ENCODE measurements at places on chromosomes 11 and 22.

GRCh38 chr11:19747634-19748033 lies 35.0 kb downstream of the NAV2 start:
- DNase-seq: no peak

DNA sequence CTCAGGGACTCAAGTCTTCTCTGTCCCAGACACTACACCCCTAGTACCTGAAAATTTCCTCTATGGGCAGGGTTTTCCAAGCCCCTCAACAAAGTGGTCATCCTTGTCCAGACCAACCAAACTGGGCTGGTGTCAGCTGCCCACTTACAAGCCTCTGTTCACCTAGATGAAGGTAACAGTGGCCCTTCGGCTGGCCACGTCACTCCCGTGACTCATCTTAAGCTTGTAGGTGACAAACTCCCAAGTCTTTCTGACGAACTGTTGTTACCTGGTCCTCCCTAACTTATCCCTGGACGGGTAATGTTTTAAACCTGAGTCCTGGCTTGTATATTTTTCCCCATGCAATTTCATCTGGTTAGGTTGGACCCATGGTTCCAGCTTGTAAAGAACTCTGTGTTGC lies 4.7 kb downstream of the CXCR5 start:
- no peak for DNase-seq

DNA sequence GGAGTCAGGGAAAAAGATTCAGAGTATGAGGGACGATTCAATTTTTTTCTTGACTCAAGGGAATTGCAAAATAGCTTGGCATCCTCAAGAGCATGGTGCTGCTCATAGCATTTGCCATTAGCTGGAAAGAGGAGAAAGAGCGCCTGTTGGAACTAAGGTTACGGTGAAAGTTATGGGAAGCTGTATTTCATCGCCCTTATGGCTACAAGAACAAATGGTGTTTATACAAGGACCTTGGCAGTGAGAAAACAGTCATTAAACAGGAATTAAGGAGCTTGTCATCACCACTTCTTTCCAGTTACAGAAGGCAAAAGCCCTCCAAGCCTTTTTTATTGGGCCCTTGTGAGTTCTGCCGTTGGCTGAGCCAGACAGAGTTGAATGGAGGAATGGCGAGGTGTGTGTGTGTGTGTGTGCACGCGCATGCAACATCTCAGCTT lies 74.2 kb downstream of the ALX4 start:
- no peak for DNase-seq

DNA sequence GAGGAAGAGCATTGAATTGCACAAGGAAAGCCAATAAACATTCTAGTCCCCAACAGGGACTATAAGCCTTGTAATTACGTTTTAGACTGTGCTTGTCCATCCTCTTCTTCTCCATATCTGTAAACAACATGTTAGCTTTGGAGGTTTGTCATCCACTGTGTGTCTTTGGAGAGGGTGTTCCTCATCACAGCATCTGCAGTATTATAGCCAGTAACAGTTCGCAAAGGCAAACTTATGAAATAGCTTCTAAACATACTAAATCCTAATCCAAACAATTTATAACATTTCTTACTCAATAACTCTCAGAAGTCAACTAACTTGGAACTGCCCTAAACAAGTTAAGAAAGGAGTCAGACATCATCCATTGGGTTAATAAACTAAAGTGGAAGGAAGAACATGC lies 10.3 kb upstream of the BDNF start:
- DNase-seq: peak; percentile 37

DNA sequence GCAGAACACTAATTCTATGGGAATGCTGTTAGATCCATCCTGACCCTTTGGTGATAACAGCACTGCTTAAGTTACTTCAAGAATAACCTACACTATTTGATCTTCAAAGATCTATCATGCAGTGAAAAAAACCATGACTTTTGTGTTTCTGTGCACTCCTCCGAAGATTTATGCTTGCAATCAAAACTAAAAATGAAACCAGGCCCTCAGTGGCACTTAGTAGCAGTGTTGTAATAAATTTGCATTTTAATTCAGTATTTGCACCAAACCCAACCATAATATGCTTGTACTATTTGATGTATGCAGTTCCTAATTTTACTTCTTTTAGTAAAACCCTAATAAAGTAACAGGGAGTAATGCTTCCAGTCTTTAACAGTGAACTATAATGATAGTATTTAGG lies 130.7 kb downstream of the SOX6 start:
- DNase-seq: no peak

- DNase-seq: no peak
These were observed 28.6 kb downstream of the PTPRJ start for GRCh38 chr11:48008951-48009270.

- DNase-seq: no peak
These were observed 2.7 kb upstream of the LDHAL6A start for GRCh38 chr11:18452927-18453326.

DNA sequence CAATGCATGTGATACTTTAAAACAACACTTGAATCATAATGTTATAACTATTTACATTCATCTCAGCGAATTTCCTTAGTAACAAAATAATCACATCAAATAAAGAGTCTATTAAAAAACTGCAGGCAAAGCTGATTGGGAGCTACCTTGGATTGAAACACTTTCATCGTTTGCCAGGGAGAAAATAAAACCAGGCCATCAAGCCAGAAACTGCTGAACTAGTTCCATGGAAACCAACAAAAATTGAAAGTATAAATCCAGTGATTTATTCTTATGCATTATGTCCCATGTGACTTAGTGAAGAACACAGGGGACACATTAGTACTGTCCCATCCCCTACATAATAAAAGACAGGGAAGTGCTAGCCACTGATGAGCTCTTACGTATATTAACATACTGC lies 21.7 kb downstream of the SLC35F2 start:
- DNase-seq: no peak

GRCh38 chr11:16825101-16825500 lies 86.7 kb downstream of the C11orf58 start:
- DNase-seq: no peak

GRCh38 chr11:33747979-33748378 lies 11.8 kb upstream of the CD59 start:
- no peak for DNase-seq

DNA sequence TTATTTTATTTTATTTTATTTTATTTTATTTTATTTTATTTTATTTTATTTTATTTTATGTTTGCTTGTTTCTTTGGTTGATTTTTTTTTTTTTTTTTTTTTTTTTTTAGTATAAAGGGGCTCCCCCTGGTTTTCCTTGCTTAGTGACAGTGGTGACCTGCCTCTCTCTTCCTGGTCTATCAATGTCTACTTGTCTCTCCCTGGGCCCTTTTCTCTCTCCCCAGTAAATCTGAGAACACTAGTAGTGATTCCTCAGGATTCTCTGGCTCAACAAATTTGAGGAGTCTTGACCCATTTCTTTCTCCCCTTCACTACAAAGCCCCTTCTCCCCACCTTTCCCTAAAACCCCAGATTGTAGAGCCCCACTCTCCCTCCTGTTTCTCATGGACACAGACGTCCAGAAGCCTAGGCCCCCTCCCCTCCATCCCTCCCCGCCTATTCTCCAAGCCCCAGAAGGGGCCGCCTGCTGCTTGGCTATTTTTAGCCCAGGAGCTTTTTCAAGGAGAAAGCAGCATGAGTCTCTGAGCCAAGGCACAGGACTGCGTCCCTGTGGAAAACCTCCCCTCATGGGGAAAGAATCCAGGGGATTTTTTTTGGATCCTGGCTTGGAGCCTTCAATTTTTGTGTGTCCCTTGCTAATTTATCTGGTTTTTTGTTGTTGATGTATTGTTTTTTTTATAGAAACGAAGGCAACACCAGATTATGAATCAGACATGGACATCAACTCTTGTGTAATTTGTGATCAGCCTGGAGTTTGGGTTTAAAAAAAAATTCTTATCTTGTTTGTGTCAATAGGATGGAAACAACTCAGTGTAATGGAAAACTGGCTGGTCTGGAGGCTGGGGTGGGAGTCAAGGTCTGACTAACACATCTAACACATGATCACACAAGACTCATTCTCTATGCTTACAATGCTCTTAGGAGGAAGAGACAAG lies 17.5 kb upstream of the ACCSL start:
- DNase-seq: no peak

DNA sequence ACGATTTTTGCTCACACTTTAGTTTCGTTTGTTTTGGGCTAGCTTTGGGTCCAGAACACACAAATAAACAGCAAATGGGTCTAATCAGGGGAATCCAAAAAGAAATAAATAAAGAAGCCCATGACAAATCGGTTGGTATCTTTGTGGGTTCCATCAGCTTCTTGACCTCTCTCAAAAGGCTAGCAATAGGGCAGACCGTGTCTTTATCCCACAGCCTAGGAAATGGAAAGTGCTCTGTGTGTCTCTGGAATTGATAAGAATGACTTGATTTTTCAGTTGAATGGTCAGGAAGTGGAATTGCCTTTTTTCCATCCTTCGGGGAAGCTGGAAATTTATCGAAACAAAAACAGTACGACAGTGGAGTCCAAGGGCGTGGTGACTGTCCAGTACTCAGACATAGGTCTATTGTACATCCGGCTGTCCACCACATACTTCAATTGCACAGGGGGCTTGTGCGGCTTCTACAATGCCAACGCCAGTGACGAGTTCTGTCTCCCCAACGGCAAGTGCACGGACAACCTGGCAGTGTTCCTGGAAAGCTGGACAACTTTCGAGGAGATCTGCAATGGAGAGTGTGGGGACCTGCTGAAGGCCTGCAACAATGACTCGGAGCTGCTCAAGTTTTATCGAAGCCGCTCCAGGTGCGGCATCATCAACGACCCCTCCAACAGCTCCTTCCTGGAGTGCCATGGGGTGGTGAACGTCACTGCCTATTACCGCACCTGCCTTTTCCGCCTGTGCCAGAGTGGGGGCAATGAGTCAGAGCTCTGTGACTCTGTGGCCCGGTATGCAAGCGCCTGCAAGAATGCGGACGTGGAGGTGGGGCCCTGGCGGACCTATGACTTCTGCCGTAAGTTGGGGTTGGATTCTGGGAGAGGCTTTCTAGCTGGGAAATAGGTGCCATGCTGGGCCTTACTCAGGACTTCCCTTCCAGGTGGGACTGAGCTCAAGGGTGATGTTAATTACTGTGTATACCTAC lies 28.6 kb downstream of the TECTA start:
- DNase-seq: no peak

- peak; percentile 58 for DNase-seq
These were observed 15.4 kb downstream of the BAD start for GRCh38 chr11:64268893-64269539.

DNA sequence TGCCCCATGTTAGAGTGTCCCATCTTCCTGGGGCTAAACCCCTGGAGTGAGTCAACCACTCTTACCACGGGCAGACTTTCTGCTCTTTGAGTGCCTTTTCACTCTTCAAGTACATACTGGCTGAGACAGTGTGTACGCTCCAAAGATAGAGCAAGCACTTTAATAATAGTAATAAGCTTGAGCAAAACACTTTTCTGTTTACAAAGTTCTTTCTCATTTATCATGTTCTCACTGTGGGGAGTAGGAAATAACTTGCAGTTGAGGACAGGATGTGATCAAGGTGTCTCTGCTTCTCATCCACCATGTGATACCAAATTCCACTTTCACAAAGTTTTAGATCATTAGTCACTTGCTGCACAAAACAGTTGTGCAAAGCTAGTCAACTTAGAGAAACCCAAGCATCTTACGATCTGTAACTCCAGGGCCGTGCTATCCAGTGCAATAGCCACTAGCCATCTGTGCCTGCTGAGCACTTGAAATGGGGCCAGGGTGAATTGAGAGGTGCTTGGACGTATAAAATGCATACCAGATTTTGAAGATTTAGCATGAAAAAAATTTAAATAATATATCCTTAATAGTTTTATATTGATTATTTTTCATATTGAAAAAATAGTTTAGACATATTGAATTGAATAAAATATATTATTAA lies 135.3 kb downstream of the KIF18A start:
- DNase-seq: no peak

DNA sequence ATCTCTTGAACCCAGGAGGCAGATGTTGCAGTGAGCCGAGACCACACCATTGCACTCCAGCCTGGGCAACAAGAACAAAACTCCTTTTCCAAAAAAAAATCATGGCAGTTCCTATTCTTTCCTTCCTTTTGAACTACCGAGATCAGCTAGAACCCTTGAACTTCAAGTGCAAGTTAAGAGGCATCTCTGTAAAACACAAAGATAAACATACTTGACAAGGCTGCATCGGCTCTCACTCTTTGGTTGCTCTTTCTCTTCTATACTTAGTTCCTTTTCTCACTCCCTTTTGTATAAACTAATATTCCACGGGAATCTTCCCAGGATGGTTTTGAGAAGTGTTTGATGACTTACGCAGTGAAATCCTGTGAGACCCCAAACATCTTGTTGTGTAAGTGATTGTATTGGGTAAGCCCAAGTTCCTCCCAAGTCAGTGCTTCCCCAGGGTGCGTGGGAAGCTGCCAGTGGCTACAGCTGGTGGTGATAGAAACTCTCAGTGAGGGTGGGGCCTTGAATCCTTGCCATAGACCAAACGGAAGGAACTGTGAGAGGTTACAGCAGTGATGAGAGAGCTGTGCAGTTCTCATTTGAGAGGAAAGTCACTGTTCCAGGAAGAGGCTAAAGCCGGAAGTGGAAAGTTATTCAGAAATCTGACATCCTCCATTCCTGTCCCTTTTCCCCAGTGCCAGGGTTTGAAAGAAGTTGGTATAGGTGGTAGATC lies 24.1 kb upstream of the CDC42EP2 start:
- peak; percentile 87 for DNase-seq

DNA sequence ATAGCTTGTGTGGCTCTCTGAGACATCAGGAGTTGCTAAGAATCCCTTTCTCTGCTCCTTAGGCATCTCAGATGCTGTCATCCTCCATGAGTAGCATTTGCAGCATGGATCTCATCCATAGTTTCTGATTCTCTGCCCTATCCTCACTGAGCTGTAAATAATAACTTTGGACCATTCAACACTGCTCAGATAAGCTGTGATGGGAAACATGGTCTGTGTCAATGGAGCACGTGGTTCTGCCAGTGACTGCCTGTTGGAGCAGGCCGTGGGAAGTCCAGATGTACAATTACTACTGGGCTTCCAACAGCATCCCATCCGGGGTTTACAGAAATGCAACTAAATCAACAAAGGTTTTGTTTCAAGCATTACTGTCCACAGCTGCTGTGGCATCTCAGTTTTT lies 160.1 kb downstream of the OR4C45 start:
- DNase-seq: no peak

- DNase-seq: no peak
These were observed 8.6 kb downstream of the HSCB start for GRCh38 chr22:28750471-28750881.

- peak; percentile 28 for DNase-seq
These were observed 804 bp downstream of the APIP start for GRCh38 chr11:34915136-34916014.

- peak; percentile 68 for DNase-seq
These were observed 56.2 kb upstream of the SC5D start for GRCh38 chr11:121236115-121237001.
